Astrocyte (in vitro differentiated cells and primary cell): ENCODE measurements at places on chromosomes 11 and 22. TPM values are rescaled to one million over a fixed set of nuclear protein-coding genes. Genes with fewer than 3 reads are reported as not detected.

OR8J1 gene
- not detected in 2 replicates for total RNA-seq

OR8A1 gene
- not detected in 2 replicates for total RNA-seq

VSIG10L2 gene
- not detected in 2 replicates for total RNA-seq

APOL6 gene
- 5.9 and 7.6 TPM in 2 replicates for total RNA-seq

TPBGL gene
- 0.20 and 0.41 TPM in 2 replicates for total RNA-seq

GRCh38 chr11:63847363-63847762, 8.5 kb downstream of the MARK2 start:
- no peak for DNase-seq

GRCh38 chr11:95734009-95734572, 55.5 kb downstream of the FAM76B start:
- no peak for DNase-seq

DNA sequence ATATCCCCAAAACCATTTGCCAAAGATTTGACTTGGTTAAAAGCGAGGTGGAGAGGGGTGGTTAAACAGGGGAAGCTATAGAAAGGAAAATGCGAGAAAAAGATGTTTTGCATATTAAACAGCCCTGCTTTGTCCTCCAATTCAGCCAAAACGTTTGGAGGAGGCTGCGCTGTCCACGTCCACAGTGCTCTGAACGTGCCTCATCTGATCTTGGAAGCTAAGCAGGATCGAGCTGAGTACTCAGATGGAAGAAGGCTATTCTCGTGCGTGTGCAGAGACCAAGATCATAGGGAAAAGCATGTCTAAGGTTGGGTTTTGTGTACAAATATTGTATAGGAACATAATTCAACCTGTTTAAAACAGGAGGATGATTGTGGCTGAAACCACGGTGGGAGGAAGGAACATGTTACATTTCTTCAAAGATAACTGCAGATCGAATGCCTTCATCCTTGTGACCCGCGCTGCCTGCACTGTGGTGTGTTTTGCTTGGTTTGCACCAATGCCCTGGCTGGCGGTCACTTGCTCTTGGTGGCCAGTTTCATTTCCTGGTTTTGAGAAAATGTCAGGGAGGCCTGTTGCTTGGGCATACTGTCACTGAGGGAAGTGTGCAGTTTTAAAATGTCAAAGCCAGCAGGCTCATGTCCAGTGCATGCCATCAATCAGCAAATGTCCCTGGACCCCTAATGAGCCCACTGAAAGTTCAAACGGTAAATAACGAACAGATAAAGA, 40.4 kb downstream of the FLI1 start:
- DNase-seq, result no peak

DNA sequence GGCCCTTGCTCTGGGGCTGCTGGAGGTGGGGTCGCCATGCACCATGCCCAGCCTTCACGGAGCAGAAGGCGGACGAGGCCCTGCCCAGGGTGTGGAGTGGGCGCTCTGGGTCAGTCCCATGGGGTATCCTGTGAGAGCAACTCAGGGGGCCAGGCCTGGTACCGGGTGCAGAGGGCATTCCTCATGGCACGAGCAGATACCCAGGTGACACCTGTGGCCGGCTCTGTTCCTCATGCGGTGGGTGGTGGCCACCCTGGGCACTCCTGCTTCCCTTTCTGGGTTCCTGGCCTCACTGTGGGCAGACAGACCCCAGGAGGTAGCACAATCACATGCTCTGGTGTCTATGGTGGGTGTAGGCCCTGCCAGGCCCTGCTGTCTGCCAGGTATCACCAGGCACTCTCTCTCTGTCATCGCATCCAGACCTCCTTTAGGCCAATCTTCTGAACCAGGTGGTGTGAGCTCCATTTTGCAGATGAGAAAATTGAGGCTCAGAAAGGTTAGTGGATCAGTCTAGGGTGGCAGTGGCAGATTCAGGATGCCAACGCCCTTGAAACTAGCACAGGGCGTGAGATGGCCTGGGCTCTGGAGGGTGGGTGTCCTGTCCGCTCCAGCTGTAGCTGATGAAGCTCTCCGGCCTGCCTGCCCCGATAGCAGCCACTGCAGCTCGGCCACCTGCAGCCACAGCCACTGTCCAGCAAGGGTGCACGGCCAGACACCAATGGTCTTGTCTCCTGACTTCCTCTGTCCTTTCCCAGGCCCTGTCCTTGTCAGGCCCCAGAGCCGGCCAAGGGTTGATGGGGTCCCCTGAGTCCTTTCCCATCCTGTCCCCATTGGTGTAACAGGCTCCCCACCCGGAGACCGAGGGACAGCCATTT, 15.1 kb downstream of the DGKZ start:
- no peak for DNase-seq

GRCh38 chr11:2742201-2742600, 42.4 kb upstream of the KCNQ1OT1 start:
- DNase-seq, result no peak

- no peak for DNase-seq
Observed at GRCh38 chr11:109914038-109914437, 179.2 kb upstream of the ZC3H12C start.
